ENCODE measurements at places on chromosomes 3 and 15.

- no peak for DNase-seq
Measured at GRCh38 chr3:154775821-154776548, 304.1 kb upstream of the MME start.

GRCh38 chr3:125212509-125213363, at the start of gene SLC12A8:
Gene SLC12A8 (minus strand): TSS chr3:125212748. CDS start chr3:125211349, 1,399 bp downstream.
- no peak for DNase-seq

- no peak for DNase-seq
Measured at GRCh38 chr15:66996094-66996493, 69.3 kb upstream of the SMAD3 start.

- no peak for DNase-seq
Measured at GRCh38 chr15:93861956-93862741, 369.2 kb upstream of the MCTP2 start.

DNA sequence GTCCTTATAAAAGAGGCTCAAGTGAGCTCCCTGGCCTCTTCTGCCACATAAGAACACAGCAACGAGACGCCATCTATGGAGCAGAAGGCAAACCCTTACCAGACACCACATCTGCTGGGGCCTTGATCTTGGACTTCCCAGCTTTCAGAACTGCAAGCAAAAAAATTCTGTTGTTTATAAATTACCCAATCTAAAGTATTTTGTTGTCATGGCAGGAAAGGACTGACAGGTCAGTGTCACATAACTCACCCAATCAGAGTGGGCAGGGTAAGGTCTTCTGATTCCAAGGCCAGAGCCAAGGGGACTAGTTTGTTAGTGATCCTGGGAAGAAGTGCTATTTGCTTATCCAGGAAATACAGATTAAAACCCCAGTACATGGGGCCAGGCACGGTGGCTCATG, 98.9 kb downstream of the HMG20A start:
- DNase-seq: no peak

- DNase-seq: no peak
Measured at GRCh38 chr15:36080759-36081158, 498.7 kb upstream of the CDIN1 start.

- DNase-seq: no peak
Measured at GRCh38 chr3:157101486-157101885, 58.5 kb downstream of the CCNL1 start.

DNA sequence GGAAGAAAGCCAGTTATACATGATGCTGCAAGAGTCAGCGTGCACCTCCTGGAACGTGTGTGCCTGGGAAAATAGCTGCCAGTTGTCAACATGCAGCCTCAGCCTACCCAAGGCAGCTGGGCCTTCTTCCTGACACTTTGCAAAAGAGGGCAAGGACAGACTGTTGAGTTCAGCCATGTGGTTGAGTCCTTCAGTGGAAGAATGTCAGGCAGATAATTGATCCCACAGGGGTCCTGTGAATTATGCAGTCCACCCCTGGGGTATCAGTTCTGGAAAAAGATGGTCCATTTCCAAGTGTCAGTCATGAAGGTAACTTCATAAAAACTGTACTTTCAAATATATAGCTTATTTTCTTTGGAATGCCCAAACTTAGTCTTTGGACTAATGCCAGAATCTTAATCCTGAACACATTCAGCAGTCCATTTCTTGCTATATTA, 79.6 kb downstream of the ARNT2 start:
- DNase-seq: no peak

DNA sequence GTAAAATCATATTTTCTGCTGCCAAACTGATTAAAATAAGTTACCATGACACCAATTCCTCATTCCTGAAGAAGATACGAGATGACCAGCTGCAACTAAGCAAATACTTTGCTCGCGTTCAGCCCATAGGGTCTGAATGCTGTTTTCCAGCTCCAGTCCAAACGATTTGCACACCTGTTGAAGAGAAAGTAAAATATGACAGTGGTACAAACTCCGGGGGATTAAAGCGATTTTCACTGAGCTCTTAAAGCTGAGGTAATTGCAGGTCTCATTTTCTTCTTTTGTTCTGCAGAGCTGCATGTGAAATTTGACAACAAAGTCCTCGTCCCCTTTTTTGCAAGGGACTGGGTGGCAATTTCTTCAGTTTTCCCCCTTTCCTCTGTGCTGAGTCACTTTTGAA, 118.4 kb downstream of the NR2F2 start:
- DNase-seq: no peak

DNA sequence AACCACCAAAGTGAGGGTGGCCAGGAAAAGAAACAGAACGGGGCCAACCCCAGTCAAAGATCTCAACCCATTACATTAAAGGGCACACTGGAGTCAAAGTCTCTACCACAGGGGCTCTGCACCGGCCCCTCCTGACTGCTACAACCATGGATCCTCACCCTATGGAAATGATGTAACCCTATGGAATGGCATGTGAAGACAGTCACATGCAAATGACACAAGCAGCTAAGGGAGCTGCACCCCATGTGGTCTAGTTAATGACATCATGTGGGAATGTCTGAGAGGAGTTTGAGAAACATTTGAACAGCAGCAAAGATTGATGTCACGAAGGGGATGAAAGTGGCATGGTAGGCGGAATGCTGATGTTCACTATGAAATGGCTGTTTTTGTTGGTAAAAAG, 298.2 kb upstream of the SLCO3A1 start:
- DNase-seq: no peak

DNA sequence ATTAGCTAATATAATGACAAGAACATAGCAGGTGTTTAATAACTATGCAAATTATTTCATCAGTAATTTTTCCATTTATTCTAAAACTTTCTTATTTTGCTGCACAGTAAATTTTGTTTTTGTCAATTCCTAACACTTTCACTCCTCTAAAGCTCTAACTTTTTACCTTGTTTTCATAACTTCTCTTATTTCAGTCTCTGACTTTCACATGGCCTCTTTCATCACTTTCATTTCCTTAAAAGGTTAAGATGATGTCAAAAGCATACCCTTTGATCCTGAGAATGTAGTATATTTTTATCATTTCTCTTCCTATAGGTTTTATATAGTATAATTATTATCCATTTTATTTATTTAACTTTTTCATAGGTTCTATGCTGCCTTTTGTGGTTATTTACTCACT, 1325.8 kb upstream of the ALCAM start:
- no peak for DNase-seq

Data from T-helper 2 cell treated with Interferon-gamma antibody and Interleukin-4, amounts not matched to agents 5 μg/mL and 100 μg/mL, for 36 hours (primary cell).